ENCODE measurements at places on chromosomes 3 and 15.

GRCh38 chr3:149058602-149059001 lies 27.7 kb downstream of the HLTF start:
- H3K27me3 ChIP-seq = no peaks in the 10 kb centered on the region
- DNase-seq = no peak
- no peak overlapping the region for H3K4me3 ChIP-seq
- no peaks in the 10 kb centered on the region for H3K4me1 ChIP-seq

- H3K4me1 ChIP-seq = peaks cover 10% of the 10 kb centered on the region
- H3K36me3 ChIP-seq = peaks cover 15% of the 10 kb centered on the region
- DNase-seq = no peak
- no peaks in the 10 kb centered on the region for H3K27me3 ChIP-seq
- no peak overlapping the region for H3K4me3 ChIP-seq
- no peak overlapping the region for H3K27ac ChIP-seq
These were observed 472.8 kb downstream of the SHQ1 start for GRCh38 chr3:72375237-72376076.

DNA sequence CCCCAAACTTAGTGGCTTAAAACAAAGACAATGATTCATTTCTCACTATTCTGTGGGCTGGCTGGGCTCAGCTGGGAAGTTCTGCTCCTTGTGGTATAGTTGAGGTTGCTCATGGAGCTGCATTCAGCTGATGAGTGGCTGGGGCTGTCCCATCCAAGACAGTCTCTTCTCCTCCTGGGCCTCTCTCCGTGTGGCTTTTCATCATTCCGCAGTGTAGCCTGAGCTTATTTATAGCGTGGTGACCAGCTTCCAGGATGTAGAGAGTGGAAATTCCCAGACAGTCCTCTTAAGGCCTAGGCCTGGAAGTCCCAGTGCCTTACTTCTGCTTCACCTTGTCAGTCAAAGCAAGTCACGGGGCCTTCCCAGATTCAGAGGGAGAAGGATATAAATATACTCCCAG lies 136.7 kb upstream of the DAZL start:
- no peaks in the 10 kb centered on the region for H3K27me3 ChIP-seq
- no peak for DNase-seq
- H3K4me3 ChIP-seq = no peak overlapping the region
- H3K4me1 ChIP-seq = no peaks in the 10 kb centered on the region

GRCh38 chr15:40157778-40158447 lies 3.0 kb upstream of the BUB1B start:
- no peak for DNase-seq
- peaks cover 12% of the 10 kb centered on the region for H3K4me1 ChIP-seq
- H3K36me3 ChIP-seq = no peaks in the 10 kb centered on the region
- no peak overlapping the region for H3K4me3 ChIP-seq

DNA sequence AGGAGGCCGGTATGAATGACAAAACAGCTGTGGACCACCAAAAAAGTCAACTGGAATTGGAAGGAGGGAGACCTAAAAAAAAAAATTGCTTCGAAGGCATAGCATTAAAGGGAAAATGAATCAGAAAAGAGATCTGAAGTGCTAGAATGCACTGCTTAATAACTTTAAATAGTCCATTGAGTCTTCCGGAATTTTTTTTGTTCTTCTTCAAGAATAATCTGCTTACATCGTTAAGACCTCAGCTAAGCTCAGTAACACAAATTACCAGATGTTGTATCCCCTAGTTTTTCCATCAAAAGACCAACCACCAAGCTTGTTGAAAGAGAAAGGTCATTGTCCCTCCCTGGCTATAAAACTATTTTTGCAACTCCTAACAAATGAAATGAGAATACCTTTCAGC lies 560.5 kb downstream of the NR2F2 start:
- no peaks in the 10 kb centered on the region for H3K27me3 ChIP-seq
- no peak overlapping the region for H3K27ac ChIP-seq
- no peaks in the 10 kb centered on the region for H3K36me3 ChIP-seq
- no peak overlapping the region for H3K4me3 ChIP-seq

Measured in CD4-positive, alpha-beta T cell (primary cell).